Neural crest cell (in vitro differentiated cells): ENCODE measurements at places on chromosomes 11 and 22. TPM values are rescaled to one million over a fixed set of nuclear protein-coding genes. Genes with fewer than 3 reads are reported as not detected.
A peak's percentile ranks its signal among the peaks of the same experiment; 100 is the strongest.

Gene FGF4
- total RNA-seq, result not detected in 2 replicates

Gene CRYAB
- not detected in 2 replicates for total RNA-seq

Gene NPTXR
- 9.3 and 9.4 TPM in 2 replicates for total RNA-seq

Gene PKNOX2
- 21.5 and 23.5 TPM in 2 replicates for total RNA-seq

Gene NXPE1
- total RNA-seq, result not detected in 2 replicates

Gene DNAJB13
- 0.32 and 0.35 TPM in 2 replicates for total RNA-seq

Gene DDTL
- total RNA-seq, result not detected in 2 replicates

GRCh38 chr11:61712846-61713245 is 32.7 kb downstream of the DAGLA start:
- H3K36me3 ChIP-seq, result no peaks in the 10 kb centered on the region

GRCh38 chr11:114066046-114066648 is 6.6 kb downstream of the ZBTB16 start:
- peaks cover 19% of the 10 kb centered on the region for H3K36me3 ChIP-seq
- H3K27me3 ChIP-seq, result peaks cover 5% of the 10 kb centered on the region
- H3K4me3 ChIP-seq, result peak overlapping the region; percentile 41

- no peak overlapping the region for H3K4me3 ChIP-seq
- no peaks in the 10 kb centered on the region for H3K27me3 ChIP-seq
- H3K4me1 ChIP-seq, result no peaks in the 10 kb centered on the region
- no peak overlapping the region for H3K27ac ChIP-seq
Observed at GRCh38 chr11:41256041-41256440, 203.4 kb downstream of the LRRC4C start.

- H3K36me3 ChIP-seq, result peaks cover 2% of the 10 kb centered on the region
- no peak overlapping the region for H3K4me3 ChIP-seq
- H3K4me1 ChIP-seq, result no peaks in the 10 kb centered on the region
- H3K27ac ChIP-seq, result no peak overlapping the region
- H3K27me3 ChIP-seq, result peaks cover 78% of the 10 kb centered on the region
Observed at GRCh38 chr22:49735411-49735900, 92.2 kb downstream of the BRD1 start.

- H3K36me3 ChIP-seq, result no peaks in the 10 kb centered on the region
- no peak for DNase-seq
- peaks cover 91% of the 10 kb centered on the region for H3K27me3 ChIP-seq
- no peak overlapping the region for H3K27ac ChIP-seq
- no peak overlapping the region for H3K4me3 ChIP-seq
Observed at GRCh38 chr22:22237521-22237920, 7.1 kb upstream of the VPREB1 start.

GRCh38 chr11:68714060-68714856 is 29.9 kb downstream of the GAL start:
- H3K27me3 ChIP-seq, result peaks cover 36% of the 10 kb centered on the region
- DNase-seq, result no peak
- peaks cover 32% of the 10 kb centered on the region for H3K4me1 ChIP-seq
- no peaks in the 10 kb centered on the region for H3K36me3 ChIP-seq

DNA sequence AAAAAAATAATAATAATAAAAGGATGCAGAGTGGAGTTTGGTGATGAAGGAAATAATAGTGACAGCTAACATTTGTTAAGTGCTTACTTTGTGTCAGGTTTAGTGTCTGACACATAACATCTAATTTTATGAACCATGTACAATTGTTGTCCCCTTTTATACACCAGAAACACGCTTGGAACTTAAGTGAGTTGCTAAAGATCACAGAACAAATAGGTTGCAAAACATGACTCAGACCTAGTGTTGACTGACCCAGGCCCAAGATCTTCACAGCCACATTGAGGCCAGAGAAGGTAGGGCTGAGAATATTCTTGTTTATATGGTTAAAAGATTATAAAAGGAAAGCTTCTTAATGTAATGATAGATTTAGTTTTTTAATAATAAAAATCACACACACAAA is 25.6 kb upstream of the TMEM135 start:
- H3K27ac ChIP-seq, result no peak overlapping the region
- no peak overlapping the region for H3K4me3 ChIP-seq
- no peaks in the 10 kb centered on the region for H3K36me3 ChIP-seq
- H3K4me1 ChIP-seq, result no peaks in the 10 kb centered on the region
- H3K27me3 ChIP-seq, result no peaks in the 10 kb centered on the region

GRCh38 chr22:49267996-49268395 is 559.7 kb downstream of the BRD1 start:
- H3K27me3 ChIP-seq, result peaks cover 34% of the 10 kb centered on the region
- H3K4me3 ChIP-seq, result no peak overlapping the region
- H3K36me3 ChIP-seq, result no peaks in the 10 kb centered on the region
- no peak overlapping the region for H3K27ac ChIP-seq
- DNase-seq, result no peak
- H3K4me1 ChIP-seq, result peaks cover 11% of the 10 kb centered on the region

- H3K4me1 ChIP-seq, result peaks cover 21% of the 10 kb centered on the region
- H3K27me3 ChIP-seq, result peaks cover 26% of the 10 kb centered on the region
- peak; percentile 27 for DNase-seq
- peaks cover 3% of the 10 kb centered on the region for H3K36me3 ChIP-seq
- peak overlapping the region; percentile 92 for H3K4me3 ChIP-seq
Observed at GRCh38 chr11:76234416-76235232, 28.3 kb upstream of the WNT11 start.
